ENCODE measurements at places on chromosomes 5 and 9.

DNA sequence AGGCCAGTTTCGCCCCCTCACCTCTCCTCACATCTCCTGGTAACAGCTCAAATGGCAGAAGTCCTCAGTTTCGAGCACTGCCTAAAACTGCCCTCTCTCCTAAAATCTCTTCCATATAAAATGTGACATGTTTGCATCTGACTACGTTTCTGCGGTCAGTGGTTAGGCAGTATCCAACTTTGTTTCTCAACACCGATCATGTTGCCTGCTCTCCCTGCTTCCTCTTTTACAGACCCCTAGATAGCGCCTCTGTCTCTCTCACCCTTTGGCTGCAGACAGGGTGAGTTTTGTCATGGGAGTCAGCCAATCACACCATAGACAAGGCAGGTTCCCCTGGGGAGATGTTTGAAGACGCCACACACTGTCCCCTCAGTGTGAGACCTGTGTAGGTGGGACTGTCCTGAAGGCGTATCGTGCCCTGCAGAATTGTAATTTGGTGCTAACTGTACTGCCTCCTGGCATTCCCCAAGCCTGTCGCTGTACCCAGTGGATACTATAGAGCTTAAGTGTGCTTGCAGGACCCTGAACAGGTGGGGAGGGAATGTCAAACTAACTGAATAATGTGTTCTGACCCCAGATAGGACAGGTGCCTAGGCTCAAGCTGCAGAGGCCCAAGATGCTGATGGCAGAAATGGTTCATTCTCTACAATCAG, 1.1 kb downstream of the HEXB start:
- DNase-seq, result no peak

- no peak for DNase-seq
These were observed 481.2 kb downstream of the ACTL7B start for GRCh38 chr9:108374626-108375025.

DNA sequence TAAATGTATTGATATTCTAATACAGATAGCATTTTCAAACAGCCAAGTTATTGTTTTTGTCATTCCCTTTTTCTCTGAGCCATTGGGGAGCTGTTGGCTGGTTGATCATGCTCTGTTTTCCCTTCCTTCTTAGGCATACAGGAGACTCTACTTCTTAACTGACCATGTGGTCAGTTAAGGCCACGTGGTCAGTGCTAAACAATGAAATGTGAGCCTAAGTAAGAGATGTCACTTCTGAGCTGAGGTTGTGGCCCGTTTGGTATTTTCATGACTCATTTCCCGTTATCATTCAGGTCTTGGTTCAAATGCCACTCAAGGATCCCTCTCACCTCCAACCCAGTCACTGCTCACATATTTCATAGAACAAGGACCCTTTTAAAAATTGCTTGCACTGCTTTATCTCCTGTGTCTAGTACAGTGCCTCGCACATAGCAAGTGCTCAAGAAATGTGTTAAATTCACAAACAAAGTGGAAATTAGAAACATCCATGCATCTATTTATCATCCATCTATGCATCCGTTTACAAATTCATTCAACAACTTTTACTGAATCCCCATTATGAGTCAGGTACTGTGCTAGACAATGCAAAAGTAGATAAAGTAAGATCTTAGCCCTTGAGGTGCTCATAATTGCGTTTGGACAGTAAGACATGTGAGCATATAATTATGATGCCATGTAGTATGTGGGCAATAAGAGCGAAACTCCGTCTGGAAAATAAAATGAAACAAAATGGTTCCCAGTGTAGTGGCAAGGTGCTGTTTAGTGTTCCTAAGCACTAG, 50.7 kb downstream of the ARRDC3 start:
- DNase-seq, result no peak

- DNase-seq, result no peak
These were observed 82.5 kb upstream of the LMNB1 start for GRCh38 chr5:126694403-126694802.

DNA sequence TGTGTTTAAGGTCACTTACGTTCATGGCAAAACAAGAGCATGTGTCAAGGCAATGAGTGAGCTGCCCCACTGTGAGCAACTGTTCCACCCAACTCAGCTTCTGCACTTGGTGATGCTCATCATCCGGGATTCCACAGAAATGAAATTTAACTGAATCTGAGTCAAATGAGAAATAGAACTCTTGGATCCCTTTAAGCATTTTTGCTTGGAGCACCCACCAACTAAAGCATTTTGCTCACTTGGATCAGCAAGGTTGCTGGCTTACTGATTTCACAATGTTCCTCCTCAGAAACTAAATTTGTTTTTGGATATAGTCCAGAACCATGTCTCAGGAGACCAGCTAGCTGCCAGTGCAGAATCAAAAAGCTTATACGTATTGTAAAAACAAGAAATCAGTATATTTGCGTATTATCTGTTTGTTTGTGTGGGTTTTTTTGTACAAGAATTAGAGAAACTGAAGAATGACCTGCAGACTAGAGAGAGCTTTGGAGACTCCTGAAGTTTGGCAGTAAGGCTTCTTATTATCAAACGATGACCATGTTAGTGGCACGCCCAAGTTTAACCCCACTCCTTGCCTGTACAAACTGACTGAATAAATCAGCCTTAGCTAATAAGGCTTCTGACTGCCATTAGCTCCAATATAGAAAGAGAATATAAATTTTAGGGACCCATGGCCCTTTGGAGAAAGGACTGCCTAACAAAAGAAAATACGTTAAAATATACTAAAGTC, 153.8 kb upstream of the FST start:
- DNase-seq, result no peak

DNA sequence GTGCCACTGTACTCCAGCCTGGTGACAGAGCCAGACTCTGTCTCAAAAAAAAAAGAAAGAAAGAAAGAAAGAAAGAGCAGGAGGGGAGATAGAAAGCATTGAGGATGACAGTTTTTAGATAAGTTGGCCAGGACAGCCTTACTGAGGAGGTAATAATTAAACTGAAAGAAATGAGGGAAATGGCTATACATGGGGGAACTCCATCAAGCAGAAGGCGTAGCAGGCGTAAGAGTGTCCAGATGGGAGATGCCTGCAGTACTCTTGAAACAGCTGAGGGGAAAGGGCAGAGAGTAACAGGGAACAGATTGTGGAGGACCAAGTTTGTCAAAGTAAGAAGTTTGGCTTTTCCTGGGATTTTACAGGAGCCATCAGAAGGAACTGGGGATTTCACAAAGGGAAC, 57.5 kb downstream of the HMGCS1 start:
- DNase-seq, result no peak

DNA sequence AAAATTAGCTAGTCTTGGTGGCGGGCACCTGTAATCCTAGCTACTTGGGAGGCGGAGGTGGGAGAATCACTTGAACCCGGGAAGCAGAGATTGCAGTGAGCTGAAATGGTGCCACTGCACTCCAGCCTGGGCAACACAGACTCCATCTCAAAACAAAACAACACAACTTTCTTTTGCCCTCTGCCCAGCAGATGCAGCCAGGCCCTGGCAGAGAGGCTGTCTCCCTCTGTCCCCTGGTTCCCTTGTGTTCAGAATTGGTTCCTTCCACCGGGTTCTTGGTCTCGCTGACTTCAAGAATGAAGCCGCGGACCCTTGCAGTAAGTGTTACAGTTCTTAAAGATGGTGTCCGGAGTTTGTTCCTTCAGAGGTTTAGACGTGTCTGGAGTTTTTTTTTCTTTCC, 30.2 kb upstream of the CEP72 start:
- no peak for DNase-seq

DNA sequence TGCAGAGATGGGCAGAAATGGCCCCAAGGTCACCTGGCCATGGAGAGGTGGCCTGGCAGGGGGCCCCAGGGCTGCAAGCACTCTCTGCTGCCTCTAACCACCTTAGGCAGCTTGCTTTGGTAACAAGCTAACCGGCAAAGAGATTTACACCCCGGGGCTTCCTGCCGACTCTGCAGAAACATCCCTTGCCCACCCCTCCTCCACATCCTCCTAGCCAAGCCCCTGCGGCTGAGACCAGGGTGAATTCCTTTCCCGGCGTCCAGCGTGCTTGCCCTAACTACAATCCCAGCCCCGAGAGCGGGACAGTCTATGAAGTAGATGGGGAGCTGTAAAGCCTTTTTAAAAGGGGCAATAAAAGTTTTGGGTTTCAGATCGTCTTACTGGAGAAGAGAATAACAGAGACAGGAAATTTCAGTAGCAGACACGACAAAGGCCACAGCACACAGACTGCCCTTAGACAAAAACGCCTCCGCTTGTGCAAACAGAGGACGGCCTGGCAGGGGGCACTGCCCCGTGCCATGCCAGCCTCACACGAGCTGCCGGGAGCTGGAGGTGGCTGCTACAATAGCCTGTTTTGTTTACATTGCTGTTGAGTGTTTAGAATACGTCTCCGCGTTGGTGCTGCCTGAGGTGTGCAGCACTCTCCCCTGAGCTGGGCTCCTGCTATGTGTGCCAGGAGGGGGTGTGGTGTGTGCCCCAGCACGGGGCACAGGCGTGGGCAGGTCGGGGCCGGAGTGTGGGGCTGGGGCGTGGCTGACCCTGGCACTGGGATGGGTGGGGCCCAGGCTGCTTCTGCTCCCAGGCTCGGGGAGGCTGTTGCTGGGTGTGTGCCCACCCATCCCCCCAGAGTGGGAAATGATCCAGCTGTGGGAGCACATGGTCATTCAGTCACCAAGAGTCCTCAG, 15.3 kb downstream of the MYMK start:
- DNase-seq, result no peak

GRCh38 chr5:96459313-96460121, 26.5 kb upstream of the PCSK1 start:
- DNase-seq, result no peak

DNA sequence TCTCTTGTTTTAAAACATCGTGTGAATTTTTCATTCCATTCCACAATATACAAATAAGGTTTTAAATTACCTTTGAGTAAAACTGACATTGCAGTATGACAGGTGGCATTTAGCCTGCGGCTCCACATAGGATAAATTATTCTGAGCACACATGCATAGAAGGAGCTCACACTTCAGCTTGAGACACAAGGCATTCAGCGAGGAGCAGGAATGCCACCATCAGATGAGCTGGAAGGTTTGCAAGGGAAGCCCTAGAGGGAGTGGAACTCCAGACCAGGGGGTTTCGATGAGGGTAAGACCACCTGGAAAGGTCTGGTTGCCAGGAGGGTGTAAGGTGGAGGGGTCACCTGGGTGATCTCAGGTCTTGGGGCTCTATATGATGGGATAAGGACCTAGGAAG, 259.0 kb upstream of the ADRA1B start:
- DNase-seq, result no peak

- no peak for DNase-seq
These were observed 245.8 kb downstream of the SPATA31D1 start for GRCh38 chr9:82234160-82234943.

DNA sequence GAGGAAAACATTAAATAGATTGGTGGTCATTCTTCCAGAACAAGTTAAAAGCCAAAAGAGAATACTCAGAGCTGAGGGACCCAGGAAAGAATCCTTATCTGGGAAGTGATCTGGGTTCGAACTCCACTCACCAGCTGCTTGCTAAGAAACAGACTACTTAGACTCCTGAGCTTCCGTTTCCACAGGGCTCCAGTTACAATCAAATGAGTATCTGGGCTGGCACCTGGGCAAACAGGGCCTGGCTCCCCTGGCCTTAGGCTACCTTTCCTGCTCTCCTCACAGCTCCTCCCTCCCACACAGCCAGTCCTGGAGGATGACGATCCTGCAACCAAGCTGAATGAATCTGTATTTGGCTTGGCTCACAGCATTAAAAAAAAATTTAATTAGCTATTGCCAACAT, 2.5 kb downstream of the MAPK9 start:
- no peak for DNase-seq

DNA sequence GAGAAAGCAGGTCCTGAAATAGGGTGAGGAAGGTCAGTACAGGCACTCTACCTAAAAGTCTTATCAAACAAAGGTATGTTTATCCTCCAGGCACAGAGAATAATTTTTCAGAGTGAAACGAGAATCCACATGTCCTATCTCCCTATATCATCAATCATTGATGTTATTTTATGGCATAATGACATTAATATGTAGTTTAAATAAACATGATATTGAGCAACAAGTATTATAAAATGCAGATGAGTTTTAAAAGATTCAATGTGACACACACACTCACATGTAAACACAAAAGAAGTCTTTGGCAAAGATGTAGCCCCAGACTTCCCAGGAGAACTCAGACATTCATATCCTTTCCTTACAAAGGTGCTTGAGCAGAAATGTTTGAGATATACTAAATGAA, 389.1 kb downstream of the ADGRV1 start:
- DNase-seq, result no peak

- no peak for DNase-seq
These were observed 38.7 kb downstream of the GEMIN5 start for GRCh38 chr5:154899151-154899816.

DNA sequence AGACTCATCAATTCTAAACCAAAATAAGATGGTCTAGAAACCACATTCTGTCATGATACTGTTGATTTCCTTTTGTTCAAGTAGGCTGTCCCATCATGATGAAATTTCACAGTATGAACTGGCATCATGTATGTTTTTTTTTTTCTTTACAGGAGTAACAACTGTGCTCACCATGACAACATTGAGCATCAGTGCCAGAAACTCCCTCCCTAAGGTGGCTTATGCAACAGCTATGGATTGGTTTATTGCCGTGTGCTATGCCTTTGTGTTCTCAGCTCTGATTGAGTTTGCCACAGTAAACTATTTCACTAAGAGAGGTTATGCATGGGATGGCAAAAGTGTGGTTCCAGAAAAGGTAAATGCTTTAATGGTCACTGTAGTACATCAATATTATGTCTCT, 47.6 kb downstream of the GABRA1 start:
- DNase-seq, result no peak

Measured in effector CD4-positive, alpha-beta T cell (primary cell).